ENCODE measurements at places on chromosomes 11 and 22.
A peak's percentile ranks its signal among the peaks of the same experiment; 100 is the strongest.

DNA sequence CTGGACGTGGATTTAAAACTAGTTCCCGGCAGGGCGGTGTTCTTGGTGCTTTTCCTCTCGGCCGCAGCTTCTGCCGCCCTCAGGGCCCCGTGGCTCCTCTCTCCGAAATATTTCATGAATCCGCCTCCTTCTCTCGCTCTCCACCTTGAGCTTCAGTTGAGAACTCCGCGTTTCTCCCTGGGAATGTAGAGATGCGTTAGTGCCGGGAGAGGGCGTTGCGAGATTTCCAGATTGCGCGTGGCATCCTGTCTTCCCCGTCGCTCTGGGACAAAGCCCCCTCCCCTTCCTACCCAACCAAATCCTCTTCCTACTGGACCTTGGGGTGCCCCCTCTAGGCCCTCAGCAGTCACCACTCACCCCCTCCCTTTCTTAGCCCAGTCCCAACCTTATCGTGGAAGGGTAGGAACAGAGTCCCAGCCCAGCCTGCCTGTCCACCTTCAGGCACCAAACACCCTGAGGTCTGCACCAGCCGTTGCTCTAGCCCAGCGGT lies 15.5 kb upstream of the RAC2 start:
- DNase-seq, result no peak

DNA sequence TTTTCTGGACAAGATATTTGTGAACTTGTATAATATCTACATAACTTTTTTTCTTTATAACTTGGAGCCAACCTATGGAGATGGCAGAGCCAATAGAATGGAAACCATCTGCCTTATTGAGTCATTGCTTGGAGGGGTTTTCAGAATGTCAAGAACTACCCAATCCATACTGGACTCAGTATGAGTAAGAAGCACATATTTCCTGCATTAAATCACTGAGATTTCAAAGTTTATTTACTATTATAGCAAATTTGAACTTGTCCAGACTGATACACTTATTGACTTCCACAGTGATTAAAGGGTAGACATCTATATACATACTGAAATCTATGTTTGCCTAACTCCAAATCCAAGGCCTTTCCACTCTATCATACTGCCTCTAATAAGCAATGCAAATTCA lies 704.0 kb downstream of the KCNA4 start:
- no peak for DNase-seq

GRCh38 chr11:113377681-113378412 lies 9.7 kb upstream of the ANKK1 start:
- DNase-seq, result no peak

DNA sequence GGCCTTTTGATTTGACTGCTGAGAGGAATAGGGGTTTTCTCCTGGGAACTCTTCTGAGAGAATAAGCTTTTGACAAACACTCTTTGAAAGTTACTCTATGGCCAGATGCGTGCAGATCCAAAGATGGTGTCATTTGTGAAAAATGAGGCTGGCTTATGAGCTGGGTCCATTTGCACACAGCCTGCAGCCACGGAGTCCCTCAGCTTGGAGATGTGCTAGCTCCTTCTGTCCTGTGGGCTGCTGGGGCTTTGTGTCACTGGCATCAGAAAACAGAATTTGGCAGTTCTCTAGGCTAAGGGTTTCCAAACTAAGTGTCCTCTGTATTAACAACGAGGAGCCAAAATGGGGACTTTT lies 702.4 kb downstream of the NTM start:
- no peak for DNase-seq

DNA sequence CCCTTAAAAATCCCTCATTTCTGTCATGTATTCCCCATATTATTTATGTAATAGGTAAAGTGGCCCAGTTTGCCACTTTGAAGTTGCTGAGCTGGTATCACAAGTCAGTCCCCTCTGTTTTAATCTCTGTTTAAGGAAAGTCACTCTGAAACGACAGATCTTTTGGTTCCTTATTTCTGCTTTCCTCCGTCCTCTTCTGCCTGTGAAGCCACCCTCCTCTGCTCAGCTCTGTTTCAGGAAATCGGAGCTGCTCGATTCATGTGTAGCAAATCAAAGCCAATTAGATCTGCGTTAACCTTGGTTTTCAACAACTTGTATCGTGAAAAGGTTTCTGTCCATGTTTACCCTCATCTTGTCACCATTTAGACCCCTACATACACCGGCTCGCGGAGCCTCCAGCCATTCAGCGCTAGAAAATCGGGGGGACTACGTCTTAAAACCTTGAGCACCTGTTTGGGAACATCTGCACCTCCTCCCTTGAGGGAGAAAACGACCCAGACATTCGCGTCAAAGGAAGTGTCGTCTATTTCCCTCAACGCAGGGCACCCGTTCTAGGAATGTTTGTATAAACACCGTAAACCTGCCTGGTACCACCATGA lies 576 bp upstream of the SC5D start:
- DNase-seq, result no peak

- no peak for DNase-seq
Observed at GRCh38 chr11:46808799-46809431, 37.2 kb downstream of the CKAP5 start.

DNA sequence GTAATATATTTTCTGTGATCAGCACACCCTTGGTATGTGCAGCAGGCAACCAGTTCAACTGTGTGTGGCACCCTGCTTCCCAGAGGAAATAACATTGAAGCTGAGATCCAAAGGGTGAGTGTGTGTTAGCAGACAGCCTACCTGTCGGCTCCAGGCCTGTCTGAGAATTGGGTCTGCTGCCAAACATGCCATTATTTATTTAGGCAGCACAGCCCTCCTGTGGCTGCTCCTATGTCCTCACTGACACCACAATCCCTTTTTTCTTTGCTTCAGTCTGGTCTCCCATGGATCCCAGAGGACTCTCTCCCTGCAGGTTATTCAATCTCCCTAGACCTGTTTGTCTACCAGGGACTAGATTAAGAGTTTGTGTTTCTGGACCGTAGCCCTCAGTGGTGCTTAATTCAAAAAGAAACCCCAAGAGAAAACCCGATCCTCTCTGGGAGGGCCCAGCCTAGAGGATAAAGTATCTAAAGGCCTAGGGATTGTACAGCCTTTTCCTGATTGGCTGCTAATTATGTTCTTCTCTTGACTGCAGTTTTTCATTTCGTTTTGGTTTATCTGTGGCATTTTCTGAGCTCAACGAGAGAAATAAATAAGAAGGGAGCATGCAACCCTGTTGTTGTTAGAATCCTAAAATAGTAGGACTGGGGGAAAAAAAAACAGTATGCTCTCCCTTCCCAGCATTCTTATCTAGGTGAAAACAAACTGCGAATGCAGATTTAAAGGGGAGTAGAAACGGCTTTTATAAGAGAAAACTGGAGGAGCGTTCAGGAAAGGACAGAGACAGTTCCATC lies 24.1 kb downstream of the KCNE3 start:
- DNase-seq, result no peak

DNA sequence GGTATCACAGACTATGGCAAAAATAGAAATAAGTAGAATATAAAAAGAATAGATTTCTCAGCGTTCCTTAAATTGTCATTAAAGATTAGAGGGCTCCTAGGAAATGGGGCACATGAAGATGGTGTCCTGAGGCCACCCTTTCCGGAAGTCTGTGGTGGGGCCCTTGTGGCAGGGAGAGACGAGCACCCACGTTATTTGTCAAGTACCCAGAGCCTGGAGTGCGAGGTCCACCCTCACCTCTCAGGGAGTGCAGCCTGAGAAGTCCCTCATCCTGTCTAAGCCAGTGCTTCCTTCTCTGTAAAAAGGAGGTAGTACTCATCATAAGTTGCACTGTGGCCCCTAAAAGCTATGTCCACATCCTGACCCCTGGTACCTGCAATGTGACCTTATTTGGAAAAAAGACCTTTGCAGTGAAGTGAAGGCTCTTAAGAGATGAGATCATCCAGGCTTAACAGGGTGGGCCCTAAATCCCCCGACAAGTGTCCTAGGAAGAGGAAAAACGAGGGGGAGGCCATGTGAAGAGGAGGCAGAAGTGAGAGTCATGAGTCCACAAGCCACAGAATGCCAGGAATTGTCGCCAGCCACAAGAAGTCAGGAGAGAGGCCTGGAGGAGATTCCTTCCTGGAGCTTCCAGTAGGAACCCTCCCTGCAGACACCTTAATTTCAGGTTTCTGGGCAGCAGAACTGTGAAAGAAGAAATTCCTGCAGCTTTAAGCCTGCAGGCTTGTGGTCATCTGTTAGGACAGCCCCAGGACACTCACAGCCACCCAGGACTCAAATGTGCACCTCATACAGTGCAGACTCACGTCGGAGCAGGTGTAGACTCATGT lies 76.8 kb upstream of the CCND1 start:
- no peak for DNase-seq

GRCh38 chr11:97430877-97431276 lies 1041.1 kb downstream of the JRKL start:
- DNase-seq, result no peak

DNA sequence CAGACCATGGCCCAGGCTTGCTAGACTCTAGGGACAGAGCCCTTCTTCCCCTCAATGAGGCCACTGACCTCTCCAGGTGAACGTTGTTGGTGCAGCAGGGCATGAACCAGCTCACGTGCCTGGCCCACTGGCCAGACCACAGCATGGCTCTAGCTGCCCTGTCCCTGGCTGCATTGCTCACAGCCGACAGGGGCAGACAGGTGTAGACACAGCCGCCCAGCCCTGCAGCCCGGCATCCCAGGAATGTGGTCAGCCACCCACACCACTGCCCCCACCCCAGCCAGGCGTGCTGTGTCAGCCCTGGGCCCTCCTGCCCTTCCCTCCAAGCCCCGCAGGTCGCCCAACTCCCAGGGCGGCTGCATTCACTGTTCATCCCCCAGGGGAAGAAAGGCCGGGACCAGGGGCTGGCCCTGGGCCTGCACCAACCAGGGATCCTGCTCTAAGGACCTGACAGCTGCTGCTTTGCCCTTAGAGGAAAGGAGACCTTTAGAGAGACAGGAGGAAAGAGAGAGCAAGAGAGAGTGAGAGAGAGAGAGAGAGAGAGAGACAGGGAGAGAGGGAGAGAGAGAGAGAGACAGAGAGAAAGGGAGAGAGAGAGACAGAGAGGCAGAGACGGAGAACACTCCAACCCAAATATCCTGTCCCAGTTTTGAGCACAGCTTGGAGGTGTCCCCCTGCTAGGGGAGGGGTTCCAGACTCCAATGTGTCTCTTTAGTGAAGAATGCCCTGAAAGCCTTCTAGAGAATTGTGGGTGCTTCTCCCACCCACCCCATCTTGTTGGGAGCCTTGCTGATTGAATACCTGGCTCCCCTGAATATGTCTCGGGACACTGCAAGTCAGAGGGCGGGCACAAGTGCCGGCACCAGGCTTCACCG lies 44.2 kb upstream of the LINC01488 start:
- DNase-seq, result no peak

DNA sequence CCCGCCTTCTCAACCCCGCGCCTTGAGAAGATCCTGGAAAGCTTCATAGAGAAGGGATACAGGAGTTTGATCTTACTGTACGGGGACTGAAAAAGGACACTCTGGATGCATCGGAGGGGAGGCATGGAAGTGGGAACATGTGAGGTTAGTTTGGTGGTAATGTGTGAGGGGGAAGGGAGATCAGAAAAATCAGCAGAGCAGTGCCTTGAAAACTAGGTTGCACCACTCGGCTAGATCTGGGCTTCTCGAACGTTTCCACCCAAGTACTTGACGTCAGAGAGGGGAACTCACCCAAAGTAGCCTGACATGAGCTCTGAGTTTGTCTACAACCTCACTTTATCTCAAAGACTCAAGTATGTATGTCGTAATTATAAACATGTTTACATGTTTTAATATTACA lies 14.5 kb downstream of the USP35 start:
- peak; percentile 75 for DNase-seq

All from naive thymus-derived CD8-positive, alpha-beta T cell (primary cell).